IMR-90 (cell line): ENCODE measurements at places on chromosomes 7 and 10. TPM values are rescaled to one million over a fixed set of nuclear protein-coding genes. Genes with fewer than 3 reads are reported as not detected.

DNA sequence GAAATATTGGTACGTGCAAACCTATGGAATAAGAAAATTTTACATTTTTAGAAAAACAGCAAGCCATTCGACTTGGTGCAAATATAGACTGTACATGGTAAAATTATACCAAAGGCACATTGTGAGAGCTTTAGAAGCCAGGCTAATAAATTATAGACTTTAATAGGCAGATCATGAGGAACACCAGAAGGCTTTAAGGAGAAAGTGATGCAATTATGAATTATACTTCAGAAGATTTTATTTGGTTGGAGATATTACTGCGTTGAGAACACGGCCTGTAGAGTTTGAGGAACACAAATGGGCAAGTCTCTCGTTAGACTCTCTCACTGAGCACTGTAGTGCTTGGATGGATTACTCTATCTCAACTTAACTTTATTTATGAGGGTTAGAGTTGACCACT lies 141.7 kb downstream of the MACC1 start:
- H3K4me1 ChIP-seq = no peaks in the 10 kb centered on the region
- H3K36me3 ChIP-seq = no peaks in the 10 kb centered on the region
- no peaks in the 10 kb centered on the region for H3K27me3 ChIP-seq
- no peak overlapping the region for H3K4me3 ChIP-seq
- no peak overlapping the region for H3K27ac ChIP-seq

GRCh38 chr10:114682121-114682520 lies 24.0 kb upstream of the ABLIM1 start:
- no peak overlapping the region for H3K4me3 ChIP-seq
- no peaks in the 10 kb centered on the region for H3K36me3 ChIP-seq
- no peak for DNase-seq
- no peak overlapping the region for H3K27ac ChIP-seq

DNA sequence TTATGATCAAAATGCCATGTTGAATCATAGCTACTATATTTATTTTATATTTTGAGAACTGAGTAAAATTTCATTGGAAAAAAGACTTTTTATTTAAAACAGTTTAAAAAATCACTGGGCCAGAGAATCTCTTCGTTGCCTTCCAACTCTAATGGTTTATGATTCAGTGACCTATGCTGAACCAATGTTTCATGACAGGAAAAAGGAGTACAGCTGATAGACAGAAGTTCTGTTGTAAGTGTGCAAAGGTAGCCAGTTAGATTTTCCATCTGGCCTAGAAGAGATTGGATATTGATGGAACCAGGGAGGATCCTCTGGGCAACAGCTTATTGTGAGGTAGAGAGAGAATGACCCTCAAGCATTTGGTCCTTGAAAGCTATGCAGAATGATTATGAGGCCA lies 745.8 kb downstream of the SUGCT start:
- H3K27me3 ChIP-seq = no peaks in the 10 kb centered on the region
- no peaks in the 10 kb centered on the region for H3K36me3 ChIP-seq
- no peak overlapping the region for H3K4me3 ChIP-seq
- no peak overlapping the region for H3K27ac ChIP-seq

- H3K4me1 ChIP-seq = no peaks in the 10 kb centered on the region
- DNase-seq = peak; percentile 8
- no peak overlapping the region for H3K4me3 ChIP-seq
- H3K27ac ChIP-seq = no peak overlapping the region
- no peaks in the 10 kb centered on the region; the same call in 1 of the 2 replicates for H3K27me3 ChIP-seq
Measured at GRCh38 chr7:108605559-108606201, 36.0 kb downstream of the DNAJB9 start.

DNA sequence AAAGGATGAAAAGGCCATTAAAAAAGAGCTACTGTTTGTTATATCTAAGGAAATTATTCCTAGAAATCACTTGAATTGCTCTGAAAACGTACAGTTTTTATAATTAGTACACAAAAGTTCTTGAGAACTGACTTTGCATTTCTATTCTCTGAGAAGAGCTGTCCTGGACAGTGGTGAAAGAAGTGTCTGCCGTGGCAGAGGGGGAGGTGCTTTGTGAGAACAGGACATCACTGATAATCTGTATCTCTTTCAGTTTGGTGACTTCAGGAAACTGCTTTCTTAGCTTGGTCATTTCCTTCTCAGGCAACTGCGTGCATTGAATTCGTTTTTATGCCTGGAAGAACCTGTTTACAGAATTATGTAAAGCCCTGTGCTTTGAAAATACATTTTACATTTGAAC lies 52.1 kb downstream of the POLL start:
- no peaks in the 10 kb centered on the region for H3K4me1 ChIP-seq
- no peak overlapping the region for H3K4me3 ChIP-seq
- H3K27ac ChIP-seq = no peak overlapping the region
- peaks cover 20% of the 10 kb centered on the region for H3K36me3 ChIP-seq

The ANXA8 gene
- total RNA-seq = 0.83 and 0.90 TPM in 2 replicates

The FAM25C gene
- total RNA-seq = not detected in 2 replicates

The STEAP2 gene
- 3.9 and 4.2 TPM in 2 replicates for total RNA-seq
